OCI-M1 (cell line): ENCODE measurements at places on chromosomes 12 and 14.
A peak's percentile ranks its signal among the peaks of the same experiment; 100 is the strongest.

- DNase-seq = no peak
Observed at GRCh38 chr12:92339198-92339821, 193.7 kb upstream of the BTG1 start.

GRCh38 chr14:26963711-26964110, 365.9 kb upstream of the NOVA1 start:
- no peak for DNase-seq

GRCh38 chr12:104307655-104308000, 4.1 kb downstream of the EID3 start:
- no peak for DNase-seq

- DNase-seq = no peak
Observed at GRCh38 chr14:64748995-64749714, 44.9 kb downstream of the PLEKHG3 start.

DNA sequence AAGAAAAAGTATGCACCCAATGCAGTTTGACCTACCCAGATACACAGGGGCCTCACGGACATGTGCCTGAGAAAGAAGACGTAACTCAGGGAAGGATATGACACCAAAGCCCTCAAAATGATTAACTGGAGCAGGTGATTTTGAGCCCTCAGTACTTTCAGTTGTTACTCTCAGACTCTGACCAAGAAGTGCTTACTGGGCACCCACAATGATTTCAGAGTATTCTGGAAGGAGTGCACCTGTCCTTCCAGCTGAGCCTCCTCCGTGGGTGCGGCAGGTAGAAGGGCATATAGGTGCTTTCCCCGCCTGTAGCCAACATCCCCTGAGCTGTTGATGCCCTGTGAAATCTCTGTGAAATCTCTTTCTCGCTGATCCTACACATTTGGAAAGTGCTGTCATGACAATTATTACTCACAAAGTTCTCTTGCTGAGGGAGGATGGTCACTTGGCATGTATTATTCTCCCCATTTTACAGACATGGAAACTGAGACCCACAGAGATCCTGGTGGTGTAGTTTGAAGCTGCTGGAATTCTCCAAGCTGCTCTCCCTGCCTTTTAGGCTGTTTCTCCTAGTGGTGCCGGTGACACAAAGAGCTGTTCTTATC, 154.3 kb upstream of the CCND2 start:
- DNase-seq = no peak

- no peak for DNase-seq
Observed at GRCh38 chr12:5908251-5908650, 36.8 kb downstream of the ANO2 start.

- DNase-seq = peak; percentile 80
Observed at GRCh38 chr14:34629657-34630529, at the start of gene SNX6. SNX6 (minus strand) TSS chr14:34630148; CDS start chr14:34630116, 32 bp downstream.

- DNase-seq = peak; percentile 84
Observed at GRCh38 chr12:119544765-119545625, 48.6 kb upstream of the TMEM233 start.

- no peak for DNase-seq
Observed at GRCh38 chr12:132444957-132445883, 44.7 kb upstream of the FBRSL1 start.

GRCh38 chr12:92138144-92138543, 7.5 kb downstream of the BTG1 start:
- DNase-seq = no peak

DNA sequence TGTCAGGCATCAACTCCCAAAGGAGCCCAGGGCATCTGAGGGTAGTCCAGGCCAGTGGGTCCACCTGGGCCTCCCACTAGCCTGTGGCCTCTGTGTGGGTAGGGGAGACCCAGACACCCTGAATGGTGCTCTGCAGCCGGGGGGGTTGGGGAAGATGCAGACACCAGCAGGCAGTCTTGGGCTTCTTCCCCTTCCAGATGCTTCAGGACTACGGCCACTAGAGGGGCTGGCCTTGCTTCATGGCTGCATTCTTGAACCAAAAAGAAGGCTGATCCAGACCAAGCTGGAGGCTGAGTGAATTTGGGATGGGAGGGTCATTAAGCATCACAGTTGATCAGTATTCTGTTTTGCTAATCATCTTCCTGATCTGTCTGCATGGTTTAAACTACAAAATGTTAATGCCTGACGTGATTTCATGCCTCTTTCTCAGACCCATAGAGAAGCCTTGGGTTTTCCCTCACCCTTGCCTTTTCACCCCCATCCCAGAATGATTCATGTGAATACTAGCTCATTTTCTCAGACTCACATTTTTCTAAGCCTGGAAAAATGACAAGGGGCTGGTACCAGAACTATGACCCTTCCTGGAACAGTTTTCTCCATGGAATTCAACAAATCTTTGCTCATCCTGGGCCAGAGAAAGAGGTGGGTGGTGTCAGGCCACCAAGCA, 134.2 kb downstream of the NTF3 start:
- no peak for DNase-seq

DNA sequence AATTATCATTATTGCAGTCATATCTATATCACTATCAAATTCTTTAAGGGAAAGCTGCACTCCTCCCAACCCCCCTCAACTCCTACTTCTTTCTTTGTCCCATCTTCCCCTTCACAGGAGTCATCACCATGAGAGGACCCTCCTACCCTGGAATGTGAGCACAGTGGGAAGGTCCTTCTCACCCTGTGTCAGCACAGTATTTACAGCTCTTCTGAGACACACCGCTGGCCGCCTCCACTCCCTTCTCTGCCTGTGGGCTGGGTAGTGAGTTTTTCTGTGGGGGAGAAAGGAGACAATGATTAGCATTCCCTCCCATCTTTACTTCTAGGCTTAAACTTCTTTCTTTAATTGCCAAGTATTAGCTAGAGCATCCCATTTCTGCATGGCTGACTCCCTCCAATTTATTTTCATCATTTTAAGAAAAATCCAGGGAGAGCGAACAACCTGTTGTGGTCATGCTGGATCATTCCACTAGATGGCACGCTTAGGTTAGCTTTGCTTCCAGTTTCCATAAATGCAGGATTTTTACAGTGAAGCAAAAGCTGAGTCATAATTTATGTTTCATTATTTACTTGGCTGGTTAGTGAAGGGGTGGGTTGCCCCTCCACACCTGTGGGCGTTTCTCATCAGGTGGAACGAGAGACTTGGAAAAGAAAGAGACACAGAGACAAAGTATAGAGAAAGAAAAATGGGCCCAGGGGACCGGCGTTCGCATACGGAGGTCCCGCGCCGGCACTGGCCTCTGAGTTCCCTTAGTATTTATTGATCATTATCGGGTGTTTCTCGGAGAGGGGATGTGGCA, 188.5 kb downstream of the ALX1 start:
- DNase-seq = peak; percentile 86

GRCh38 chr12:122437656-122438121, 15.2 kb upstream of the CLIP1 start:
- no peak for DNase-seq

DNA sequence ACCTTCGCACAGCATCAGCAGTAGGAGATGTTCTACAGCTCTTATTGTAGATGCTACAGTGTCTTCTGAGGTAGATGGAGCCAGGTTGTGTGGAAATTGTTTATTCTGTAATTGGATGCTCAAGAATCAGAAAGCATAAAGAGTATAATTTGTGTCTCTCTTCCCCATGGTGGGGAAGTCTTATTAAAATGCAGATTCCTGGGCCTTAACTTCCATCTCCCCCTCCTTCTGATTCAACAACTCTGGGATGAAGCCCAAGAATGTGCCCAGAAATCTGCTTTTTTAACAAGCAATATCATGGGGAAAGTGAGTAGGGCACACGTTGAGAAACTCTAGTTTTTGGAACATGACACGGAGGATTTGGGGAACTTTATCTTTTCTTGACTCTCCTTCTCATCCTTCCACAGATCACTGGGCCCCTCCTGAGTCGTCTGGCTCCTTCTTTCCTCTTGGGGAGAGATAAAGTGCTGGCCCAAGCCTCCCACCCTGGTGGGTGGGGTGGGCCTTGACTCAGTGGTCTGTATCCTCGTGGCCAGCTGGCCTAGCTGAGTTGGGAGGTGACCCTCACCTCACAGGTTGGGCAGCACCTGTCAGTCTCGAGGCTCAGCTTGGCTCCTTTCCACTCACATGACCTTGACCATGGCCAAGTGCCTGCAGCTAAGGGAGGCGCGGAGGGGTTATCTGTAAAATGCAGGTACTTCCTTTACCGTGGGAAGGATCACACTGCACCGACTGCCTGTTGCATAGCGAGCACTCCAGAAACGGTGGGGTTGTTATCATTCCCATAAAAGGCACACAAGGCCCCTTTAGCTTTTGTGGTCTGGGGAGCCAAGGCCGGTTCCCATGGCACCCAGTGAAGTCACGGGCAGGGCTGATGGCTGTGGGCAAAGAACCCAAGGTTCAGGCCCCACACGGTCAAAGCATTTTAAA, 141.9 kb downstream of the CHST11 start:
- DNase-seq = peak; percentile 74

GRCh38 chr12:67270622-67271021, 1.5 kb downstream of the CAND1 start:
- DNase-seq = no peak

- DNase-seq = no peak
Observed at GRCh38 chr14:69772082-69773017, 5.4 kb downstream of the SRSF5 start.

DNA sequence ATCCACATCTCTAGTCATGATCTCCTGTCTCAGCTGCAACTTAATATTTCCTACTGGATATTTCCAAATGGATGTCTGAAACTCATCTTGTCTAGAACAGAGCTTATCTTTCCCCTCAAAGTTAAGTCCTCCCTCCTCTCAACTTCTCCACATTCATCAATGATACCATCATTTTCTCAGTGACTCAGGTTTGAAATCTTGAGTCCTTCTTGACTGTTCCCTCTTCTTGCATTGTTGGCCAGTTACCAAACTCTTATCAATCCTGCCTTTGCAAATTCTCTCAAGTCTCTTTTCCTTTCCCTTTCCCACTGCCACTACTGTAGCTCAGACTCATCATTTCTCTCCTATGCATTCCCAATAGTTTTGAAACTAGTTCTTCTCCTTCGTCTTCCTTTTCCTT, 14.3 kb upstream of the CHURC1 start:
- peak; percentile 33 for DNase-seq

- DNase-seq = no peak
Observed at GRCh38 chr12:110249716-110250225, 31.3 kb upstream of the ATP2A2 start.

DNA sequence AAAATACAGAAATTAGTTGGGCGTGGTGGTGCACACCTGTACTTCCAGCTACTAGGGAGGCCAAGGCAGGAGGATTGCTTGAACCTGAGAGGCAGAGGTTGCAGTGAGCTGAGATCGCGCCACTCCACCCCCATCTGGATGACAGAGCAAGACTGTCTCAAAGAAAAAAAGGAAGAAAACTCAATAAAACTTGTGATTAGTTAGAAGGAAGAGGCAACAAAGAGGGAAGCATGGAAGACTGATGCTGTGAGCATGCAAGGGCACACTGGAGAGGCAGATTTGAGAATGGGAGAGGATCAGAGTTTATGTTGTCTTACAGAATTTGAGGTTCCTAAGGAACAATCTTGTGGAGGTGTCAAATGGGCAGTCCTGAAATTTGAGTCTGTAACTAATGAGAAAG, 2.8 kb upstream of the ZC2HC1C start:
- DNase-seq = no peak

GRCh38 chr14:63843796-63844195, 9.0 kb upstream of the SYNE2 start:
- no peak for DNase-seq

GRCh38 chr12:34601689-34602088, 579.4 kb downstream of the ALG10 start:
- DNase-seq = no peak

- DNase-seq = peak; percentile 62
Observed at GRCh38 chr14:87745507-87746118, 247.4 kb downstream of the GALC start.

GRCh38 chr12:20421421-20421820, 53.1 kb downstream of the PDE3A start:
- DNase-seq = no peak

- no peak for DNase-seq
Observed at GRCh38 chr14:24093207-24093900, 757 bp upstream of the PCK2 start.

DNA sequence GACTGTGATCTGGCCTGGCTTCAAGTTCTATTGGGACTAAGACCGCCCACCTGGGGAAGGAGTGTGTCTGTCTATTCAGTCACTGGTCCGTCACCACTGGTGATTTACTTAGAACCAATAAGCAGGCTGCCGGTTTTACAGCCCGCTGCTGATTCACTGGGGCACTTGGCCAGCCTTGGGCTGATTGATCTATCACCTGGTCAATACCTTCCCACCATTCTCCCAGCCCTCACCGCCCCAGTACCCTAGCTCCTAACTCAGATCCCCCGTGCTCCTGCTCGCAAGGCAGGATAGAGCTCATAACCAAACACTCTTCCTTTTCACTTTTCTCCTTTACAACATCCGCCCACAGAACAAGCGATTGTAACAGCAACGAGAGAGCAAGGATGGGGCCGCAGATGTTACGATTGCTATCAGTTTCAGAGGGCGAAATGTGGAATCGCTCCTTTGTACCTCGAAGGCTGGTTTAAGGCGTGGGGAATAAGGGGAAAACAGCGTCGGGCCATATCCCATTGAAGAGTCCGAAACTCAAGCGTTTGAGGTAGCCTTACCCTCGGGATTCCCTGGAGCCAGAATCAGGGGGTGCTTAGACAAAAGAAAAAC, 672 bp downstream of the RDH11 start:
- DNase-seq = peak; percentile 82

DNA sequence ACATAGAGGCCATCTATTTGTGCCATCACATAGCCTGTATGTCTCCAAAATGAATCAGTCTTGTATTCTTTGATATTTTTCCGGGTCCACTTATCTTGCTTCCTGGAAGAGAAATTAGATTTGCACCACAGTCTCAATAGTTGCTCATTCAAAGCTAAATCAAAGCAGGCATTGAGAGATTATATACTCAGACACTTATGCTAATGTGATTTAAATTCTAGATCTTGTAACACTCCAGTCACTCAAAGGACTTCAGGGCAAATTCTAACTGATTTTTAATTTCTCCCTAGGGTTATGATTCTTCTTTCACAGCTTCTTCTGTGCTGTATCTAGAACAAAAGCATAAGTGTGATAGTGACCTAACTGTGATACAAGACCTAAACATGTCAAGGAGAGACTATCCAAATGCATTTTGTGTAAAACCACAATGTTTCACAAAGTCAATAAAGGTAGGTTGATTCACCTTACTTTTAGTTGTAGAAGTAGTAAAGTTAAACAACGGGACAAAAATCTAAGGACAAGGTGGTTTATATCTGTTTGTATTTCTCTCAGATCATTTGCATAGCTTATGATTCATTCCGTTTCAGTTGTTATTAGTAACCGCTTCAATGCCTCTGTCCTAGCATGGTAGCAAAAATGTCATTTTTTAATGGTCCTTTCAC, 26.8 kb downstream of the PLBD1 start:
- no peak for DNase-seq

DNA sequence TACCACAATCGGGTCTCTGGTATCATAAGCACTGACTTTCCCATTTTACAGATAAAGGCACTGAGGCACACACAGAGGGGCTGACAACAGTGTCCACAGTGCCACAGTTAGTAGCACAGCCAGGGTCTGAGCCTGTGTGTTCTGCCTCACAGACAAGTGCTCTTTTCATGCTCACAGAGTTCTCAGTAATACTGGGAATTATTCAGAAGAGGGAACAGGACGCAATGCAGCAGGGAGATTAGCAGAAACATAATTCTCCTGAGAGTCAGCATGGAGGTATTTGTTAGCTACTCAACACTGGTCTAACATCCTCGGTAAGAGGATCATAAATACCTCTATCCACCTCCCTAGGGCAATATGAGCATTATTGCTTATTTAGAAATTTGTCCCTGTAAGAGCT, 219.3 kb upstream of the EEA1 start:
- DNase-seq = no peak

- no peak for DNase-seq
Observed at GRCh38 chr14:89477391-89477790, 60.4 kb upstream of the FOXN3 start.
